ENCODE measurements at places on chromosomes 5 and 9.

GRCh38 chr5:54639621-54640020, 122.1 kb downstream of the SNX18 start:
- DNase-seq, result no peak

- DNase-seq, result no peak
Measured at GRCh38 chr9:102106439-102106838, 368.0 kb upstream of the GRIN3A start.

- no peak for DNase-seq
Measured at GRCh38 chr9:120396418-120396817, 183.5 kb downstream of the CDK5RAP2 start.

- DNase-seq, result no peak
Measured at GRCh38 chr5:25975885-25976284, 1062.5 kb downstream of the CDH9 start.

DNA sequence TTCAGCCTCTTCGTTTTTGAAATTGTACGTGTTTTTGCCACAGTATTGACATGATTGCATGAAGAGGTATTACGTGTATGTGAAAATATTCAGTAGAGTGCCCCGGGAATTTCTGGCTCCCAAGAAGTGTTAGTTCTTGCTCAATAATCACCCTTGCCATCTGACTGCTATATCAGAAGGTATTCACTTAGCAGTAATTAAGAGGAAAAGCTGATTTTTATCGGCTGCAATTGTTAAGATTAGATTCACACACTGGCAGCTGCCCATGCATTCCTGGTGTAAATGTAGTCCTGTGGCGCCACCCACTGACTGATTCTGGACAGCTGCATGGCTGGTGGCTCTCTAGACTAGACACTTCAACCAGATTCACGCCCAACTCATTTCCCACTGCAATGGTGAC, 440.1 kb upstream of the ADAMTS16 start:
- DNase-seq, result peak; percentile 50

DNA sequence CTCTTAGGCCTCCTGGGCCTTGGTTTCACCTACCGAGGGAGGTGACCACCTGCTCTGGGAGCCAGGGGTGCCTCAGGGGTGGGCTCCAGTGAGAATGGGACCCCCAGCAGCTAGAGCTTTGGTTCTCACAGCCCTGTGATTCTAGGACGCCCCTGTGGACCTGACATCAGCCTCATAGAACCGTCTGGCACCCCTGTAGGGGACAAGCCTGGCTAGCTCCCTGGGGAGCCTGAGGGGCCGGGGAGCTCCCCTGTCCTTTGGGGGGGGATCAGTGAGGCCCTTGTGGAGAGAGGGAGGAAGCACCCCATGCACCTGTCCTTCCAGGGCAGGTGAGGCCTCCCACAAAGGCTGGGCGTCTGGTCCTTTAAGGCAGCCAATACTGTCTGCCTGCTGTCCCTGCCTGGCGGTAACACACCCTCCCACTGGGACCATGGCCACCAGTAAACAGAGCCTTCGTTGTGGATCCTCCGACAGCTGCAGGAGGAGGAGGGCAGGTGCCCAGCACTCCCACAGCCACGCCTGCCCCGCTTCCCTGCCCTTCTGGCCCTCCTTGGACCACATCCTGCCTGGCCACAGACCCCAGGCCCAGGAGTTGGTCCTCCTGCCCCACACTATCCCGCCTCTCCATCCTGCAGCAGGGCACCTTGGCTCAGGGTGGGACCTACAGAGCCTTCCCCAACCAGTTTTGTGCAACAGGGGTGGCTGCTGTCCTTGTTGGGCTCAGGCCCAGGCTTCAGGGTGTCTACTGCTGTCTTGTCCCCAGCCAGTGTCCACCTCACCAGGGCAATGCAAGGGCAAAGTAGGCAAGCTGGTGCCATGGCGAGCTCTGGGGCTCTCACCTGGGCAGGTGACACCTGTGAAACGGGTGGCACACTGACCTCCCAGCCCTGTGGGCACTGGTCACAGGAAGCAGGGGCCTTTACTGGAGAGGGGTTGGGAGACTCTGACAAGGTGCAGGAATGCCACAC, 3.0 kb upstream of the TUBB4B start:
- DNase-seq, result no peak

- DNase-seq, result no peak
Measured at GRCh38 chr9:128473104-128473503, 17.3 kb downstream of the ODF2 start.

DNA sequence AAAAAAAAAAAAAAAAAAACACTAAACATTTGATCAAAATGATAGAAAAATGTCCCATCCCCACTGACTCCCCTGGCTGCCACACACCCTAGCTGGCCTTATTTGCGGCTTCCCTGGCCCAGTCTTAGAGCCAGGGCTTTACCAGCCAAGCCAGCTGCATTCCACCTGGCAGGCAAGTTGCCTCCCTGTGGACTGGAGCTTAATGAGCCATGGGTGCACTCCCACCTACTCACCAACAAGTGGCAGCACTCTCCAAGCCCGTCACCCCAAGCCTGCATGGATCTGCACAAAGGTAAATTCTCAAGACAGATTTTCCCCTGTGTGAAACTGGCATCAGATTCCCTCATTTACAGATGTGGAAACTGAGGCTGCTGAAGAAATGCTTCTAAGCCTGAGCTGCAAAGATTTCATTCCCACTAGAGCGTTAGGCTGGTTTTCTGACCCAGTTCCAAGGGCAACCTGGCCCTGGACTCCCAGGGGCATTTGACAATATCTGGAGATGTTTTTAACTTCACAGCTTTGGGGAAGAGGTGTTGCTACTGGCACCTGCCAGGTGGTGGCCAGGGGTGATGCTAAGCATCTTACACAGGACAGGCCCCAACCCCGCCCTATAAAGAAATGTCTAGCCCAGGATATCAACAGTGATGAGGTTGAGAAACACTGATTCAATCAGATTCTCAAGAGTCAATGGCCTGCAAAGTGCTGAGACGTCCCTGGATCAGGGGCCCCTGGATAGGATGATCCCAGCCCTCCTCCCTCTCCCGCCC, 21.9 kb upstream of the VDAC1 start:
- no peak for DNase-seq

DNA sequence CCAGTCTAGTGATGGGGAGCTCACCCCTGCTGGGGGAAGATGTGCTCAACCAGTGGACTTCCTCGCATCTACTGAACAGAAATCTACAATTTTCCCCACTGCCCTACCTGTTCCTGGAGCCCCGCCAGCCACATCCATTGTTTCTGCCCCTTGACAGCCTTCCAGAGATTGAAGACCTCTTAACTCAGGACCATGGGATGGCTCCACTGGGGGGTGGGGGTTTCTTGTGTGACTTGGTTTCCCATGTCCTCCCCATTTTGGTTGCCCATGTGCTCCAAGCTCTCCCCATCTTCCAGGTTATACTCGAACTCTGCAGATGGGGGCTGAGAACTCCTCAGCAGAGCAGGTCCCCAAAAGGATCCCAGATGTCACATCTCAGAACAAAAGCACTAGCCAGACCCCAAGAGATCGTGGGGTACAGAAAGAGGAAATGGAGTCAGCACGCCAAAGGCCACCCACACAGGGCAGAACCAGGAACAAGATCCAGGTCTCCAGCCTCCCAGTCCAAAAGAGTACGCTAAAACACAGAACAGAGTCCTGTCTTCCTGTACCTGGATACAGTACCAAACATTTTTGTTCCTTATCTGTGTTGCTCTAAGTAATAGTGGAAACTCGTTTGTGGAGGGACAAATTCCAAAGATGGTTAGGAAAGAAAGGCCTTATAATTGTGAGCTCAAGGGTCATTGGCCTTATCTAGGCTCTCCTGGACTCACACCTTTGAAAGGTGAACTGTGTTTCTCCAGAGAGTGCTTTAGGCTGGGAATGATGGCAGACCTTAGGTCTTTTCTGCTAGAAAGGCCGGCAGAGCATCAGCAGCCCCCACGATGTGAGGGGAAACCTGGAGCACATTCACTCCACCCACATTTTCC, 15.8 kb downstream of the CORO2A start:
- DNase-seq, result no peak

GRCh38 chr5:37859805-37860204, 20.0 kb upstream of the GDNF start:
- no peak for DNase-seq

DNA sequence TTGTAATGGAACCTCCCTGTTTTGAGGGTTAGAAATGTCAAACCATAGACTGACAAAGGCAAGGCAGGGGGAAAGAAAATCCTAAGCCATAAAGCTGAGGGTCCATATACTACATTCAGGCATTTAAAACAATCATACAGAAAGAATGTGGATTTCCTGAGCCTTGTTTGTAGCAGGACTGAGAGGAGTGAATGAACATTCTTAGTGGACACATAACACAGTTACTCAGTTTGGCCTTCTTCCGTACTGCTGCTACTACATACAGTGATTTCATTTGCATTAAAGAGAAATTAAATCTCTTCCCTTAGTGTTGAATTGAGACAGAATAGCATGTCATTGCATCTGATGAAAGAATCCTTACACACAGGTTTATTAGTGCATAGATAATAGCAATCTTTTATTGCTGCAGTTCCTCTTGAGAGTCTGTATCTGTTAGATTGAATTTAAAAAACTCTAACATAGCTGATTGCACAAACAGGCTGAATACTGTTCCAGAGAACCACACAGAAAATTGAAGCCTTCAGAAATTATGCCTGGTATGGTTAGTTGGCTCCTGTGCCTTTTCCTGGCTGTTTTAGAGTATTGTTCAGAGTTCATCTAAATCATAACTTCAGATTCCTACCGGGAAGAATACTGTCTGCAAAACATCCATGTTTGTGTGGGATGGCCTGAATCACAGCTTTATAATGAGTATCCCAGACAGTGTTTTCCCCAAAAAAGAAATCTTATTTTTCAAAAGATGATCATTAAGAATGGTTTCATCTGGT, 2.0 kb upstream of the MTX3 start:
- DNase-seq, result no peak

- no peak for DNase-seq
Measured at GRCh38 chr5:170634256-170634990, 130.6 kb downstream of the KCNIP1 start.

GRCh38 chr9:129493002-129493705, 127.7 kb downstream of the C9orf50 start:
- no peak for DNase-seq

DNA sequence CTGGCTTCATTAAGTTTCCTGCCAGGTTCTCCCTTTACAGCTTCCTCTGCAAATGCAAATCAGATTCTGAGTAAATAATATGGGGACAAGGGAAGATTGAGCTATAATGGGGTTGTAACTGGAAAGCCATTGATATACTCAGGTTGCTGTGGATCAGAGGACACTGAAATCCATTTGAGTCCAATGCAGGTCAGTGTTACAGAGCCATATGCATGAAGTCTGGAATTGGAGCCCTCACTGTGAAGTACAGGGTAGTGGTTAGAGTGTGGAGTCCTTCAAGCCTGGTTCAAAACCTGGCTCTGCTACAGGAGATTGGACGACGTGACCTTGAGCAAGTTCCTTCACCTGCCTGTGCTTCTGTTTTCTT, 48.7 kb downstream of the TIMD4 start:
- no peak for DNase-seq

DNA sequence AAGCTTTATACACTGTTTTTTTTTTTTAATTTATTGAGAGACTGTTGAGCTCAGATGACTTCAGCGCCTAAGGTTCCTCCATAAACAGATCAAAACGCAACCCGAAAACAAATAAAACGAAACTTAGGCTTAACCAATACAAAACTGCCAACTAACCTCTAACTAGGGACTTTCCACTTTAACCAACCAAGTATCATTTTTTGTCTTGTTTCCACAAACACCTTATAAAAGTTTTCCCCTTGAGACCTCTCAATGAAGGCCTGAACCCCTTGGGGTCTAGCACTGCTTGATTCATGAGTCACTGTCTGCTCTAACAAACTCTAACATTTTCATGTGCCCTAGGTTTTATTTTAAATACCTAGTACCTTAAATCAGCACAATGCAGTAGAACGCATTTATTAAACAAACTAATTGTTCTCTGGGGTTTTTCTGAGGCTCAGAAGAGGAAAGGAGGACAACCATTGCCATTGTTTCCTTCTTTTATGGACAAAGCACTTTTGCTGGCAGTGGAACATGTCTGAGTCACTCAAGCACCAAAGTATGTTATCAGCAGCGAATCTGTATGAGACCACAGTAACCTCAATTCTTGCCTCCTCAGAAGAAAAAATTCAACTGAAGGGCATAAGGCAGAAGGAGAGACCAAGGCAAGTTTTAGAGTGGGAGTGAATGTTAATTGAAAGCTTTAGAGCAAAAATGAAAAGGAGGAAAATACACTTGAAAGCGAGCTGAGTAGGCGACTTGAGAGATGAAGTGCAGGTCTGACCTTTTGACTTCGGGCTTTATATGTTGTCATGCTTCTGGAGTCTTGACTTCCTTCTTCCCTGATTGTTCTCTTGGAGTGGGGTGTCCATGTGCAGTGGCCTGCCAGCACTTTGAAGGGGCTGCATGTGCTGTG, 97.7 kb upstream of the HCN1 start:
- DNase-seq, result no peak

DNA sequence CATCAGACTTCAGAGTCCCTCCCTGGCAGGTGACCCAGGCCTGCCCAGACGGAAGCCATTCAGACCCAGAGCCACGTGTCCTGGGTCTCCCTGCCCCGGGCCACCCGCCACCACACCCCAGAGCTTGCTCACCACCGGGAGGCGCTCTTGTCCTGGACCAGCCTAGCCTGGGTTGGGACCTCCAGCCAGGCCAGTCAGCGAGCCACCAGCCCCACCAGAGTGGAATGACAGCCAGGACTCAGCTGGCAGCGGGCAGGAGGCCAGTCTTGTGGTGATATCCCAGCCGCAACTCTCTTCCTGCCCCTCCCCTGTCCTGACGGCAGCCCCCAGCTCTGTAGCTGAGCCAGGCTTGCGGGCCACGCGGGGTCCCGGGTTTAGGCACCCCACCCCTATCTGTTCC, 1.7 kb upstream of the PTGDS start:
- no peak for DNase-seq

DNA sequence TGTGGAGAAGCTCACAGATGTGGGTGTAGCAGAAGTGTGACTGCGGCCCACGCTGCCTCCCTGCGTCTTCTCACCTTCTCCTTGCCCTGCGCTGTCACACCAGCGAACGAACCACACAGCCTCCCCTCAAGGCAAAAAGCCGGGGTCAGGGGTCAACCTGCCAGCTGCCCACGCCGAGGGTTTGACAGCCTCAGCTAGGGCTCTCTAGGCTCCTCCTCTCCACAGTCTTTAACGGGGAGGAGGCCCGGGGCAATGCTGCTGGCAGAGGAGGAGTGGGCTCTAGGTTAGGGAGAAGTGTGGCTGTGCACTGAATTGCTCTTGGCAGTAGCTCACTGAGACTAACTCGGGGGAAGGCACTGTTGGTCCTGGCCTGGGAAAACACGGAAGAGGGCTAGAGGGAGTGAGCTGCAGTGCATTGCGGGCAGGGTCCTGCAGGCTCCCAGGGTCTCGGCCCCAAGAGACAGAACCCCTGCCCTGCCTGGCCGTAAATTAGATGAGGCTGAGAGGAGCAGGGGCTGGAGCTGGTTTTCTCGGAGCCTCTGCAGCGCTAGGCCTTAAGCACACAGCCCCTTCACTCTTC, 4.2 kb upstream of the TRIM52 start:
- DNase-seq, result no peak

DNA sequence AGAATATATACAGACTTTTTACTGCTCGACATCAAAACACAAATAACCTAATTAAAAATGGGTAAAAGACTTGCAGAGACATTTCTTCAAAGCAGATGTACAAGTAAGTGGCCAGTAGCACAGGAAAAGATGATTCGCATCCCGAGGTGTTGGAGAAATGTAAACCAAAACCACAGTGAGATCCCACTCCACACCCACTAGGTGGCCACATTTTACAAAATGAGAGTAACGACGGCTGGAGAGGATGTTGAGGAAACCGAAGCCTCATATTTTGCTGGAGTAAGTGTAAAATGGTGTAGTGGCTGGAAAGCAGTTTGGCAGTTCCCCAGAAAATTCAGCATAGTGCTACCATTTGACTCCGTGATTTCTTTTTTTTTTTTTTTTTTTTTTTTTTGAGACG, 21.3 kb upstream of the GBGT1 start:
- DNase-seq, result peak; percentile 50

Data from fibroblast of skin of left biceps (primary cell).